ENCODE measurements at places on chromosomes 4 and X. TPM values are rescaled to one million over a fixed set of nuclear protein-coding genes. Genes with fewer than 3 reads are reported as not detected.
A peak's percentile ranks its signal among the peaks of the same experiment; 100 is the strongest.

DNA sequence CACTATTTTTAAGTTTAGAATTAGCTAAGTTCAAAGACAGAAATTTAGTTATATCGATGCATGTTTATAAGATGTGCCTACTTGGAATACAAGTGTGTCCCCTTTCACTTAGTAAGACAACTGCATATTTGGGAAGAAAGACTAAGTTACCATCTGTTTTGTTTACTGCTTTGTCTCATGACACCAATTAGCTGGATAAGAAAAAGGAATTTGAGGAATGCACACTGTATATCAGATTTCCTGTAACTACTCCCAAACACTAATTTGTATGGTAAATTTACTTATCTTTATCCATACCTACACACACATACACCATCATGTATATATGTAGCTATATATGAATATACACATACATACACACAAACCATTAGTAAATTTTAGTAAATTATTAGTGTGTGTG lies 1442.8 kb upstream of the IGFBP7 start:
- no peak overlapping the region for H3K27ac ChIP-seq
- H3K36me3 ChIP-seq = no peaks in the 10 kb centered on the region
- no peak for DNase-seq
- H3K27me3 ChIP-seq = no peaks in the 10 kb centered on the region
- no peak overlapping the region for H3K4me3 ChIP-seq

The SPOCK3 gene
- total RNA-seq = 20.9 TPM

- no peak overlapping the region for H3K27ac ChIP-seq
- H3K36me3 ChIP-seq = no peaks in the 10 kb centered on the region
- H3K4me1 ChIP-seq = no peaks in the 10 kb centered on the region
- no peaks in the 10 kb centered on the region for H3K27me3 ChIP-seq
Measured at GRCh38 chrX:10167573-10167972, 10.8 kb downstream of the CLCN4 start.

- no peak overlapping the region for H3K27ac ChIP-seq
- DNase-seq = no peak
- no peaks in the 10 kb centered on the region for H3K36me3 ChIP-seq
- H3K27me3 ChIP-seq = no peaks in the 10 kb centered on the region
Measured at GRCh38 chr4:88527787-88528186, 4.2 kb upstream of the PYURF start.

DNA sequence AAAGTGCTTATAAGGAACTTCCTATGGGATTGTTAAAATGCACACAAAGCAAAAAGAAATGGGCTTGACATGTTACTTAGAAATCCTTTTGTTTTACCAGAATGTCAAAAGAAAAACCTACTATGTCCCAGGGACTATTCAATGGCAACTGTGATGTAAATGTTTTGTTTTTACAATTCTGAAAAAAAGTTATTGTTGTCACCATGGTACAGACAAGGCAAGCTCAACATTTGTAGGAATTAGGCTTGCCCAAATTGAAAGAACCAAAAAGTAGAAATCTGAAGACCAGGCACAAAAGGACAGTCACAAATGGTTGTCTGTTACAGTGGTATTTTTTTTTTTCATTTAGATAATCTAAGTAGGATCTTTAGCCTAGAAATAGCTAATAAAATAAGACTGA lies 638.6 kb downstream of the STPG2 start:
- no peaks in the 10 kb centered on the region for H3K36me3 ChIP-seq
- no peak overlapping the region for H3K4me3 ChIP-seq
- no peak for DNase-seq
- no peak overlapping the region for H3K27ac ChIP-seq
- H3K4me1 ChIP-seq = no peaks in the 10 kb centered on the region

GRCh38 chrX:96182366-96182765 lies 502.3 kb upstream of the DIAPH2 start:
- H3K27me3 ChIP-seq = no peaks in the 10 kb centered on the region
- peak; percentile 86 for DNase-seq
- H3K36me3 ChIP-seq = no peaks in the 10 kb centered on the region
- no peak overlapping the region for H3K4me3 ChIP-seq

- H3K36me3 ChIP-seq = peaks cover 14% of the 10 kb centered on the region
- H3K27ac ChIP-seq = no peak overlapping the region
- H3K4me3 ChIP-seq = no peak overlapping the region
Measured at GRCh38 chr4:77931452-77932135, 69.0 kb downstream of the MRPL1 start.

DNA sequence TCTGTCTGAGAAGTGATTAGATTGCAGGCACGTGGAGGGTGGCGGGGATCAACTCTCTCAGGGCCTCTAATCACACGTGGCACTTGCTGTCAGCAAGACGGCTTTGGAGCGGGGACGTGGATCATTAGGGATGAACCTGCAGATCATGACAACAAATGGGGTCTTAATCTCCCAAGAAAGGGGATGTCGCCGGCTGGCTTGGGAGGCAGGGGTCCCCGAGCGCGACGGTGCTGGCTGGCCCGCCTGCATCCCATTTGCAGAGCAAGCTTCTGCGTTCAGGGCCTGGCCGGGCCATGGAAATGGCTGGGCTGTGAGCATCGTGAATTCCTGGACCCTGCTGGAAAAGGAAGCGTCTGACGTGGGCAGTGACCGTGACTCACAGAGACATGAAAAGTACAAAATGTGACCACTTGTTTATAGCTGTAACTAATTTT lies 85.1 kb upstream of the SHOX start:
- no peaks in the 10 kb centered on the region for H3K4me1 ChIP-seq
- H3K4me3 ChIP-seq = no peak overlapping the region
- H3K27me3 ChIP-seq = no peaks in the 10 kb centered on the region
- H3K27ac ChIP-seq = no peak overlapping the region
- no peaks in the 10 kb centered on the region for H3K36me3 ChIP-seq

DNA sequence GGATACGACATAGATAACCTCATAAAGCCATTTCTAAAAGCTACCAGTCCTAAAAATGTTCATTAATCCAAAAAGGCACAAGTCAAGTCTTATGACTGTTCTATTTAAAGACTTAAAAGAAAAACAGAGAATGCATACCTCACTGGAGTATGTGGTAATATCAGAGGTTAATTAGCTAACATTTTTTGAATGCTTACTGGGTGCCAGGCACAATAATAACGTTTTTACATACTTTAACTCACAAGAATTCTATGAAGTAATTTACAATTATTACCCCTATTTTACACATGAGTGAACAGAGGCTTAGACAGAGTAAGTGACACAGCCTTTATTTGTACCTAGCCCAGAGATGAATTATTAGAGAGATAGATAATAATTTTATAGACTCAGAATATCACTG lies 207.5 kb downstream of the PDGFC start:
- H3K27ac ChIP-seq = no peak overlapping the region
- no peaks in the 10 kb centered on the region for H3K4me1 ChIP-seq
- H3K4me3 ChIP-seq = no peak overlapping the region
- H3K36me3 ChIP-seq = no peaks in the 10 kb centered on the region

GRCh38 chr4:531076-531475 lies 32.1 kb downstream of the PIGG start:
- no peaks in the 10 kb centered on the region for H3K4me1 ChIP-seq
- no peak overlapping the region for H3K27ac ChIP-seq
- H3K27me3 ChIP-seq = no peaks in the 10 kb centered on the region
- H3K36me3 ChIP-seq = peaks cover 69% of the 10 kb centered on the region
- DNase-seq = no peak
